ENCODE measurements at places on chromosomes 7 and 10. TPM values are rescaled to one million over a fixed set of nuclear protein-coding genes. Genes with fewer than 3 reads are reported as not detected.

DNA sequence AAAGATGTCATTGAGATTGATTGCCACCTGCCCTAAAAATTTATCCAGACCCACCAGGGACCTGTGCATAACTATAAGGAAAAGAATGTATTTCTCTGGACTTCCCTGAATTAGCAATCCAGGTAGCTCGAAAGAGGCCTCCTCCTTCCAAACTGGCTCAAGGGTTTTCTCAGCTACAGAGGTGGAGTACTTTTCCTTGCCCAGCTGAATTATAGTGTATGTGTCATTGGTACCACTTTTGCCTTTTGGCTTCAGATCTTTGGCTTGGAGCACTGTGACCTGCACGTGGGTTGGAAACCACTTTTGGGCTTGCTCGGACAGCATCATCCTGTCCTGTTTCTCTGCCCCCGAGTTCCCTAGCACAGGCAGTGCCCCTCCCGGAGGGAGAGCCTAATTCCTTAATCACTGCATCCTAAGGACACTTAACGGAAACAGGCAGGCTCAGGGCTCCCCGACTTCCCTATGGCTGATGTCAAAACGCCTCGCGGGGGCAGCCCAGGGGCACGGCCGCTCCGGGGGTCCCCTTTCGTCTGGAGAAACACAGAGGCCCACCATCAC lies 825 bp downstream of the RAB11FIP2 start:
- H3K27me3 ChIP-seq, result peaks cover 2% of the 10 kb centered on the region
- H3K27ac ChIP-seq, result peak overlapping the region; percentile 72
- H3K4me3 ChIP-seq, result peak overlapping the region; percentile 92
- H3K4me1 ChIP-seq, result peaks cover 41% of the 10 kb centered on the region

GRCh38 chr10:121732656-121733445 lies 134.6 kb upstream of the FGFR2 start:
- no peaks in the 10 kb centered on the region for H3K36me3 ChIP-seq
- no peak overlapping the region for H3K4me3 ChIP-seq
- DNase-seq, result no peak
- no peaks in the 10 kb centered on the region for H3K4me1 ChIP-seq
- peaks cover 7% of the 10 kb centered on the region for H3K27me3 ChIP-seq

DNA sequence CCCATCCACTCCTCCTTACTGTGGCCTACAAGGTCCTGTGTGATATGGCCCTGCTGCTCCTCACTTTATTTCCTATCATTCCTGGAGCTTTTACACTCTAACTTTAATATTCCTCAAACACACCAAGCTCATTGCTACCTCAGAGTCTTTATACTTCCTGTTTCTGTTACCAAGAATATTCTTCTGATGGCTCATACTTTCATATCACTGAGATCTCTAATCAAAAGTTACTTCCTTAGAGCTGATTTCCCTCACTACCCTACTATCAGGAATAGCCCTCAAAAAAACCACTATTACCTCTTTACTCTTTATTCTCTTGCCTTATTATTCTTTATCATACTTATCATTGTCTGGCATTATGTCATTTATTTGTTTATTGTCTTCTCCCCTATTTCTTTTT lies 5.8 kb upstream of the PPP3CB start:
- peak overlapping the region; percentile 61 for H3K4me3 ChIP-seq
- no peak for DNase-seq
- H3K27ac ChIP-seq, result peak overlapping the region; percentile 61
- no peaks in the 10 kb centered on the region for H3K27me3 ChIP-seq
- H3K4me1 ChIP-seq, result peaks cover 27% of the 10 kb centered on the region

Gene OR6V1
- total RNA-seq, result not detected

DNA sequence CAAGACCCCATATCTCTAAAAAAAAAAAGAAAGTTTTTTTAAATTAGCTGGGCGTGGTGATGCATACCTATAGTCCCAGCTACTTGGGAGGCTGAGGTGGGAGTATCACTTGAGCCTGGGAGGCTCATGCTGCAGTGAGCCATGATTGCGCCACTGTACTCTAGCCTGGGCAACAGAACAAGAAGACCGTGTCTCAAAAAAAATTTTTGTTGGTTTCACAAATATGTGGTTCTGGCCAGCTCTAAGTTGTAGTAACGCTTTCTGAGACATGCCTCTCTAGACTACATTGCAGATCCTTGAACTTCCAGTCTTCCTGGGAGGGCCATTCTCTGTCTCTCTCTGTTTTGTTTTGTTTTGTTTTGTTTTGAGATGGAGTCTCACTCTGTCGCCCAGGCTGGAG lies 24.6 kb upstream of the RHBDD2 start:
- H3K27ac ChIP-seq, result no peak overlapping the region
- no peaks in the 10 kb centered on the region for H3K4me1 ChIP-seq
- no peak overlapping the region for H3K4me3 ChIP-seq
- DNase-seq, result no peak
- no peaks in the 10 kb centered on the region for H3K36me3 ChIP-seq

Gene PDGFA
- total RNA-seq, result 2.9 TPM

Measured in CD4-positive, CD25-positive, alpha-beta regulatory T cell (primary cell).